ENCODE measurements at places on chromosomes 5 and 9.

- peak; percentile 70 for DNase-seq
These were observed 48.1 kb upstream of the PCA3 start for GRCh38 chr9:76716085-76716672.

- no peak for DNase-seq
These were observed 191.9 kb upstream of the GAS1 start for GRCh38 chr9:87139099-87139730.

GRCh38 chr5:14243766-14244165 is 100.6 kb downstream of the TRIO start:
- DNase-seq = no peak

DNA sequence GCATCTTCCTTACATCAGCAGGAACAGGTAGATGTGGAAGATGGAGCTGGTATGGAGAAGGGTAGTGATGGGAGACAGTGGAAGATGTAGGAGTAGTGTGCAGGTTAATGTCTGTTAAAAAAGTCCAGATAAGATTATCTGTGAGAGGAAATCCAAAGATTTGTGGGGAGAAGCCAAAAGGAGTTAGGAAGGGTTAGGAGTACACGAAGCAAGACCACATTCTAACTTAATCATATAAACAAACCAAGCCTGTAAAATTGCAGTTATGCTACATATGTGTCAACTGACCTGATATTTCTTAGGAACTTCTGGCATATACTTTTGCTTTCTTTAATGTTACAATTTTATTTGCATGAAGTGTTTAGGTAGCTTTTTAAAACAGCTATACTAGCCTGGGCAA is 142.1 kb upstream of the DMRT1 start:
- no peak for DNase-seq

DNA sequence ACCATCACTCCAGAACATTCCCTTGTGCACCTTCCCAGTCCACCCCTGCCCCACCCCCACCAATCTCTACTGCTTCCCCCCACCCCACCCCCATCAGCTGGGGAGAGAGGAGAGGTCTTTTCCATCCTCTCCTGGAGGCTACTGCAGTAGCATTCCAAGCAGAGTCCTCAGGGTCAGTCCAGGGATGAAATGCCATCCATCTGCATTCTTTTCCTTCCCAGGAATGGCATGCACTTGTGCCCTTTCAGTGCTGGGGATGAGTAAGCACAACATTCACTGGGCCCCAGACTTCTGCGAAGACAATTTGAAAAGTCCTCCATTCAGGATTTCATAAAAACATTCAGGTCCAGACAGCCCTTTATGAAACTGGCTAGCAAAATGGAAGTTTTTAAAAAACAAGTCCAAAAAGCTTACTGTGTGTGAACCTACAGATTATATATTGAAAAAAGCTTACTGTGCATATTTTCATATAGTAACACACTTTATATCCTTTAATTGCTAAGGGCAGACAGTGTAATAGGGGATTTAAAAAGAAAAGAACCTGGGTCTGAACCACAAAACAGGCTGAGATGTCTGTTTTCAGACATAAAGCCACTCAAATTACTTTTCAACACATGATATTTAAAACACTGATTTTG is 50.0 kb upstream of the GOLPH3 start:
- peak; percentile 44 for DNase-seq

DNA sequence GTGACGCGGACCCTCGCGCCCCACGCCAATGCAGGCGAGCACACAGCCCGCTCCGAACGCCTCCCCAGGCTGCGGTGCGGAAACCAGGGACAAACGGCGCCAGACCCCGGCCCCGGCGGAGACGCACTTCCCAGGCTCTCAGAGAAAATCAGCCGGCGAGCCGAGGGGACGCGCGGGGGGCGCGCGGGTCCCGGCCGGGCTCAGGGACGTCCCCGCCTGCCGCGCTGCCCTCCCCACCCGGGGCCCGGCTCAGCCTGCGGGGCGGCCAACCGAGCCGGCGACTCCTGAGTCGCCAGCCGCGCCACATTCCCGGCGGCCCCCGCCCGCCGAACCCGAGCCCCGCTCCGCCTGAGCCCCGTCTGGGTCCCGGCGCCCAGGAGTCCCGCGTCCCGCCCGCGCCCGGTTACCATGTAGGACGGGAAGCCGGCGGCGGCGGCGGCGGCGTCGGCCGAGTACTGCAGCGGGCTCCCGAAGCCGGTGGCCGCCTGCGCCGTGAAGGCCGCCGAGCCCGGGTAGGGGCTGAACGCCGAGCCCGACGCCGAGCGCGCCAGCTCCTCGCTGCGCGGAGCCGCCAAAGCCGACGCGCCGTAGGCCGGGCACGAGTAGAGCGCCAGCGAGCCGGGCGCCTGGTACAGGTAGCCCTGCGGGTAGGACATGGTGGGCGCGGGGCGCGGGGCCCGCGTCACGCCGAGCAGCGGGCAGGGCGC is 566 bp downstream of the IRX2 start:
- DNase-seq = no peak

DNA sequence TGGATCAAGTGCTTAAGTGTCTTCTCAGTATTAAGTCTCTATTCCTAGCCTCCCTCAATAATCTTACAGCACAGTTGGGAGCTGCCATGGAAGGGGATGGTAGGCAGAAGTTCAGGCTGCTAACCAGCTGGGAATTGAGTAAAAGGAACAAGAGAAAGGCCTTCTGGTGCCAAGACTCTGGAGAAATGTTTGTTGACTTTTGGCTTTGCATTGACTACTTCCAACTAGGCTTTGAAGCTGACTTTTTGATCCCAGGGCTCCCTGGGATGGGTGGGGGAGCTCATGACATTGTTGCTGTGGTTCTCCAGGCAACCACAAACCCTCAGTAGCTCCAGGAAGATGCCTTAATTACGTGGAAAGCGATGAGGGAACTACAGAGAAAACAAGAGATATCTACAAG is 85.2 kb upstream of the HTR4 start:
- DNase-seq = no peak

DNA sequence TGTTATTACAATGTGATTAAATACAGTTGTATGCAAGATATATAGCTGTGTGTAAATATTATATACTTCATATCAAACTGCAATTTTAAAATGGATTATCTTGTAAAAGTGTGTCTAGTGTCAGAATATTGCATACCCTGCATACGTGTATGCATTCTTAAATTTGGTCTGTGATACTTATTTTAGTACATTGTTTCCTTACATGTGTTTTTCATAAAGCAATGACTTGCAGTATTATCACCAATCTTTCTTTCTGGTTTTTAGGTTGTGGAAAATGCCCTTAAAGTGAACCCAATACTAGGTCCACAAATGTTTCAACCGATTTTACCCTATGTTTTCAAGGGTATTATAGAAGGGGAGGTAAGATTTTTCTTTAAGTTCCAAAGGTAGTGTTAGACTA is 28.5 kb upstream of the LRRC70 start:
- DNase-seq = no peak

DNA sequence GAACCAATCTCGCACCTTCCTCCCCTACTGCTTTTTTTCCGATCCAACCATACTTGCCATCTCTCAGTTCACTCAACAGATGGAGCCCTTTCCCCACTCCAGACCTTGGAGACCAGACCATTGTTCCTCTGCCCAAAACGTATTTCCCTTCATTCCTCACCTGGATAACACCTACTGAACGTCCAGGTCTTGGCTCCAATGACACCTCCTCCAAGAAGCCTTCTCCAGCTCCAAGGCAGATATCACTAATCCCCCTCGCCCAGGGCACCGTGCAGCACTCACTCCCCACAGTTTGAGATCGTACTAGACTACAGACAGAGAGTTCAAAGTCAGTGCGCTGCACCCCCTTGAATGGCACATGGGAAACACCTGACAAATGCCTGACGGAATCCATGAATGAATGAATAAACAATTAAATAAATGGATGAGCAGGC is 47.1 kb upstream of the AKNA start:
- peak; percentile 67 for DNase-seq

- DNase-seq = no peak
These were observed 248.3 kb upstream of the CCNG1 start for GRCh38 chr5:163189023-163189553.

GRCh38 chr5:79202076-79202475 is 33.9 kb upstream of the JMY start:
- no peak for DNase-seq

DNA sequence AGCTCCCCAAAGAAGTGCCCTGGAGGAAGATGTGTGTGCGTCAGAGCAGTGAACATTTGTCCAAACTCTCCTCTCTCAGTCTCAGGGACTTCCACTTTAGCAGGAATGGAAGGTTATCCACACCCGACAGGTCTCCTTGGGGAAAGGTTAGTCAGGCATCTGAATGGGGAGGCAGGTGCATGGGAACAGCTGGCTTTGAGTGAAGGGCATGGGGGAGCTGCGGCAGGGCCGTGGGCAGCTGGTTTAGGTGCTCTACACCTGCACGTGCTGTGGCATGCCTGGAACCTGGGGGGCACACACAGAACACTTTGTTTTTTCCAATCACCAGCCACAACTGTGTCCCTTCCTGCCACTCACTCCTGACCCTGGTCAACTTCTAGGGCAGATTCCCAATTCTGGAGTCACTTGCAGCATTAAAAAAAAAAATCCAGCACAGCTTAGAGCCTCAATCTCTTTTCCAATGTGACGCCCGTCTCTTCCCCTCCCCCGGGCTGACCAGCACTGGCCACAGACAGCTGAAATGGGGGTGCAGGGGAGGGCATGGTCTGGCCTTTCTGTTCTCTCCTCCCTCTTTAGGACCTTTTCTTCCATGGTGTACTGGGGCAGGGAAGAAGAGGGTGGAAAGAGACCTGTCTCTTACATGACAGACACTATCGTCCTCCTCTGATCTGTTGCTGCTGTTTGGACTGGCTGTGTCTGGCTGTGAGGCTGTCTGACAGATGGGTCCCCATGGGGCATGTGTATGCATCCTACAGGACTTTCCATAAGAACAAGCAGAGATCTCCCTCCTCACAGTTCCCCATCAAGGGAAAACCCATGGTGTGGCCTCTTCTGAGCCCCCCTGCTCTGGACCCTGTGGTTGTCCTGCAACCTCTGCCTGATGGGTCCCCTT is 9.5 kb upstream of the IL3 start:
- no peak for DNase-seq

- DNase-seq = no peak
These were observed 31.3 kb upstream of the GRIA1 start for GRCh38 chr5:153459051-153459743.

- no peak for DNase-seq
These were observed 17.4 kb downstream of the NDFIP1 start for GRCh38 chr5:142125963-142126362.

- DNase-seq = no peak
These were observed 57.7 kb downstream of the NREP start for GRCh38 chr5:111699324-111699723.

GRCh38 chr9:79485258-79485657 is 86.5 kb upstream of the TLE4 start:
- DNase-seq = no peak

DNA sequence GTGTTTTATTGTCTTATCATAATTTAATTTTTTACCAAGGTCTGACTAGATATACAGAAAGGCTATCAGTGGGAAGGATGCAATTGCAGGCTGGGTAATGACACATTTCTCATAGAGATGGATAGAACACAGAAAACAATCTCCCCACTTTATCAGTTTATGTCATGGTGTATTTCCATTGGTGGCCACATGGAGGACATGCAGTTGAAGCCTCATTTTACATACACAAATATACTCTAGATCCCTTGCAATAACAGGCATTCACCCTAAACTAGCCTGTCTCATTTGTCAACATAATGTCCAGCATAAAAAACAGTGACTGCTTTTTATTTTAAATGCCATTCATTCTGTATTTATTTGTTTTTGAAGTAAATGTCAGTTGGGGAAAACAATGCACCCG is 526.3 kb downstream of the GABRG2 start:
- DNase-seq = no peak

- DNase-seq = no peak
These were observed 181.8 kb upstream of the MEF2C start for GRCh38 chr5:89064736-89065135.

- no peak for DNase-seq
These were observed 5.7 kb downstream of the NIPBL start for GRCh38 chr5:36882250-36882649.

DNA sequence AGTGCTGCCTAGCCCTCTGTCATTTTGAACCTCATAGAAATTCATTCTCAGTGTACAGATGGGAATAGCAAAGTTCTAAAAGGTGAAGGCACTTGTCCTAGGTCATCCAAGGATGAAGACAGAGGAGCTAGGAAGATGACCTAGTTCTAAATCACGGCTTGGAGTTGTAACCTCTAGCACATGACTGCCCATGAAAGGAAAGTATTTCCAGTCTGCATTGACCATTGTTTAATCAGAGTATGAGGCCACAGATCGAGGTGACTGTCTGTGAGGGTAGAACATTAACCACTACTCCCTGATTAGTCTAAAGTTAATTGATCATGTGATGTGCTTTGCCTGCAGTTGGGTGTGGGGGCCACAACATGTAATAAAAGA is 674 bp upstream of the TNFSF15 start:
- DNase-seq = peak; percentile 25

GRCh38 chr9:33472881-33473615 is 676 bp downstream of the NOL6 start:
- DNase-seq = no peak

DNA sequence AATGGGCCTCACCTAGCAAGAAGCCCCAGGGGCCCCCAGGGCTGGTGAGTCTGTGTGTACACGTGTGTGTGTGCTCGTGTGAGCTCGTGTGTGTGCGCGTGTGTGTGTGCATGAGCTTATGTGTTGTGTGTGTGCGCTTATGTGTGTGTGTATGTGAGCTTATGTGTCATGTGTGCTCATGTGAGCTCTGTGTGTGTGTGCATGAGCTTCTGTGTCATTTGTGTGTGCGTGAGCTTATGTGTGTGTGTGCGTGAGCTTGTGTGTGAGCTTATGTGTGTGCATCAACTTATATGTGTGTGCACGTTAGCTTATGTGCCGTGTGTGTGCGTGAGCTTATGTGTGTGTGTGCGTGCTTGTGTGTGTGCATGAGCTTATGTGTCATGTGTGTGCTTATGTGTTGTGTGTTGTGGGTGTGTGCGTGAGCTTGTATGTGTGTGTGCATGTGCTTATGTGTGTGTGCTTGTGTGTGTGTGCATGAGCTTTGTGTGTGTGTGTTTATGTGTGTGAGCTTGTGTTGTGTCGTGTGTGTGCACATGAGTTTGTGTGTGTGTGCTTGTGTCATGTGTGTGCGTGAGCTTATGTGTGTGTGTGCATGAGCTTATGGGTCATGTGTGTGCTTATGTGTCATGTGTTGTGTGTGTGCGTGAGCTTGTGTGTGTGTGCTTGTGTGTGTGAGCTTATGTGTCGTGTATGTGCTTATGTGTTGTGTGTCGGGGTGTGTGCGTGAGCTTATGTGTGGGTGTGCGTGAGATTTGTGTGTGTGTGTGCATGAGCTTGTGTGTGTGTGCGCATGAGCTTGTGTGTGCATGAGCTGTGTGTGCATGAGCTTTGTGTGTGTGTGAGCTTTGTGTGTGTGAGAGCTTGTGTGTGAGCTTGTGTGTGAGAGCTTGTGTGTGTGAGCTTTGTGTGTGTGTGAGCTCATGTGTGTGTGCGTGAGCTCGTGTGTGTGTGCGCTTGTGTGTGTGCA is 16.7 kb upstream of the SLC2A6 start:
- DNase-seq = no peak

Data from COLO829 (cell line).